ENCODE measurements at places on chromosomes 1 and 21. TPM values are rescaled to one million over a fixed set of nuclear protein-coding genes. Genes with fewer than 3 reads are reported as not detected.
A peak's percentile ranks its signal among the peaks of the same experiment; 100 is the strongest.

- DNase-seq: no peak
These were observed 1.7 kb downstream of the ANGPTL1 start for GRCh38 chr1:178869119-178869697.

DNA sequence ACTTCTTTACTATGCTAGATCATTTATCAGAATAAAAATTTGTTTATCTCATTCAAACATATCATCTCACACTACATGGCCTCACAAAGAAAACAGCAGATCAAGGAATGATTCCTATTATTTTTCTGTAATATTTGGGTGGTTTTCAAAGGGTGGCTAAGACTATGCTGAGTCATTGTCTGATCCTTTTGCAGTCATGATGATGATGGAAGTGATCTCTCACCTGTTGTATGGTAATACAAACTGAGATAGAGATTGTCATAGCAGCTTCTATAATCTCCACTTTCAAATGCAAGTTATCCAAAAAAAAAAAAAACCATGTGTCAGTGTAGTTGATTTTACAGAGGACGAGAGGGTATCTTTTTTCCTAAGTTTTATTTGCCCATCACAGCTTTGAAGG lies 37.2 kb upstream of the GBP5 start:
- DNase-seq: no peak

DNA sequence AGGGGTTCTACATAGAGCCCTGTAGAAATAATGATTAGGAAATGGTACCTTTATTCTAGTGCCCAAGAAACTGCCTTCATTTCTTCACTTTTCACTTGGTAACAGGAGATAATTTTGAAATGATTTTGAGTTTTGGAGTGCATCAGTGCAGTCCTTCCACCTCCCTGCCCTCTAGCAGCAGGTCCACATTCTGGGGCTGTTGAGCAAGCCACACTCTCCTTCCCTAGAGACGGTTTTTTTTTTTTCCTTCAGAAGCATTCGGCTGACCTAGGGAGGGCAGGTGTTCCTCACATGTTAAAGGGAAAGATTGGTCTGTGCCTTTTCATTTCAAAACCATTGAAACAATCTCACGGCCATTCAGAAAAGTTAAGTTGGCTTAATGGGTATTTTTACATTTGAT lies 39.8 kb downstream of the SLC37A1 start:
- no peak for DNase-seq

- DNase-seq: no peak
These were observed 52.8 kb downstream of the DPT start for GRCh38 chr1:168676029-168676812.

DNA sequence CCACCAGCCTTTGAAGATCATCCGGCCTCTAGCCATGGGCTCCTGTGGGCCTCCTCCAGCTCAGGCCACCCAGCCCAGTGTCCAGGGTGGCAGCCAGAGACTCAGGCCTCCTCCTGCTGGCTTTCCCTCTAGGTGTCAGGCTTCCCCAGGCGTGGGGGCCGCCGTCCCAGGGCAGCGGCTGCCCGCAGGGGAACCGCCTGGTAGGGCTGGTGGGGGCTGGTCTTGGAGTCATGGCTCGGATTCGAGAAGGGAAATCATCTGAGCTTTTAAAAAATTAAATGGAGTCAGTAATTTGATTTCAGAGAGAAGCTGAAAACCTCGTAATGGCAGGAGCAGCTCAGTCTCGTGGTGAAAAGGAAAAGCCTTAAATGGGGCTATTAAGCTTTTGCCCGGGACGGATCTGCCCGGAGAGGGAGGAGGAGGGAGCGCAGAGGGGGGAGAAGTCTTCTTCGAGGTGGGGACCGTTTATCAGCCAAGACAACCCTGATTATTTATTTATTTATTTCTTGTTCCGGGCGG lies 66.4 kb upstream of the TARDBP start:
- no peak for DNase-seq

DNA sequence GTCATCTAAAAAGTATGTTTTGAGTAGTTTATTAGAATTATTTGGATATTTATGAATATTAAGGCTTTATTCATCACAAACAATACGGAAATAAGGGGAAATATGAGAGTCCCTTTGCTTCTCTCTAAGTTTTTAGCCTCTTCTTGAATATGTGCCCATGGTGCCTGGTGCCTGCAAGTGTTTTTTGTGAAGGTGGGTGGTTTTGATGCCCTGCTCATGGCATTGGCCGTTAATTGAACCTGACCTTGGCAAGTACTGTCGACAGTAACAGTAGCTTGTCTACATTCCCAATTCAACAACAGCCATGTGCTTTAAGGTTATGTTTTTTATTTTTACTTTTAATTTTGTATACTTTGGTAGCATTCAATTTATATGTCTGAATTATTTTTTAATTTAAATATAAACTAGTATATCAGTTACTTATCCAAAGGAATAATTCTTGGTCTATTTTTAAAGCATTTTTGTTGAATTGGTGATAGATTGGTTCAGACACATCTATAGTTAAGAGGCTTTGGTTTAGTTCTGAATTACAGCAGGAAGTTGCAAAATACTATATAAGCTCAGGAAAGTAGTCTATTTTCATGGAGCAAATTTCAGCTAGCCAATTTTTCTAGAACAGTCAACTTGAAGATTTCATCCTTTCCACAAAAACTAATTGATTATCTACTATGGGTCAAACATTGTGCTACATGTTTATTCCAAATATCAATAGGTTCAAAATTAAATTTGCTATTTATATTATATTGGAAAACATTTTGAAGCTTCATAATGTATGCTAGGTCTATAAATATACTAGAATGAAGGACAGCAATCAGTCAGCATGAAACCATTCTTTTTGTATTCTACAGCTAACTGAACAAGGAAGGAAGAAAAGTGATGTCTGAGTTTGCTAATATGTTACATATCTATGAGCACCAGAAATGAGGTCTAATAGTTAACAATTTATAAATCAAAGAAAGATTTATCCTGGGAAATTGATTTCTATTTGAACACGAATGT lies 184.4 kb downstream of the MRPL39 start:
- DNase-seq: no peak

DNA sequence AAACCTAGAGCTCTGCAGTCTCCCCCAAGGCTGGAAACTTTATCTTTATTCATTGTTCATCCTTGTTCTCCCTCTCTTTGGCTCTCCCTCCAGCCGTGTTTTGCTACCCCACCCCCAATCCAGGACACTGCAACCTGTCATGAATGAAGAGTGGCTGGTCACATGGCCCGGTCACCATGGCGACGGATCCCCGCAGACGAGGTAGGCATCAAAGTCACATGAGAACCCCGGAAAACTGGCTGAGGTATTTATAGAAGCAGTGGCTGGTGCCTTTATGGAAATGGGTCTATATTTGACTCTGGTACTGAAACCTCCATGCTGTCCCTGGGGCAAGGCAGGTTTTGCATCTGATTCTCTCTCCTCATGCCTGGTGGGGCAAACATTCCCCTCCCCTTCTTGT lies 13.4 kb upstream of the SLC6A17 start:
- no peak for DNase-seq

DNA sequence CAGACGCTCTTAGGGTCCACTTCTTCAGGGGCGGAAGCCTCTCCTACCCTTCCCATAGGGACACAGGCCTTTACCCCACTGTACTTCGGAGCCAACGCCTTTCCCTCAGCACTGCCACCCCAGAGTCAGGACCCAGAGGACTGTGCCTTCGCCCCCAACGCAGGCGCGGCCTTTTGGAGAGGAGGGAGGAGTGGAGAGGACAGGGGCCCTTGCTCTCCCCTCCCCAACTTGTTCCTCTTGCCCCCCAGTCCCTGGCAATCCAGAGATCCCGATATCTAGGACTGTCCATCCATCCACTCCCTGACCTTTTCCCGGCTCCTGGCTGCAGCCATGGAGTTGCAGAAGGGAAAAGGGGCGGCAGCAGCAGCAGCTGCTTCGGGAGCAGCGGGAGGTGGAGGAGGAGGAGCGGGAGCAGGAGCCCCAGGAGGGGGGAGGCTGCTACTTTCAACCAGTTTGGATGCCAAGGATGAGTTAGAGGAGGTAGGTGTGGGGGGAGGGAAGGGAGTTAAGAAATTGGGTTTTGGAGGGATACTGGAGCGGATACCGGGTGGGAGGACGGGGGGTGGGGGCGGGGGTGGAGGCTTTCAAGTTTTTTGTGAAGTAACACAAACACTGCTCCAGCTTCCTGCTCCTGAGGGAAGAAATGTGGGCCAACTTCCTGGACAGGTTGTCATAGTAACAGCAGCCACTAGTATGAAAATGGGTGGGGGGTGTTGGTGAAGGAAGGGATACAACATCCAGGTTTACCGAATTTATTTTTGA lies 636 bp downstream of the INTS3 start:
- DNase-seq: no peak

- no peak for DNase-seq
These were observed 711.2 kb downstream of the KCNT2 start for GRCh38 chr1:195897076-195897475.

DNA sequence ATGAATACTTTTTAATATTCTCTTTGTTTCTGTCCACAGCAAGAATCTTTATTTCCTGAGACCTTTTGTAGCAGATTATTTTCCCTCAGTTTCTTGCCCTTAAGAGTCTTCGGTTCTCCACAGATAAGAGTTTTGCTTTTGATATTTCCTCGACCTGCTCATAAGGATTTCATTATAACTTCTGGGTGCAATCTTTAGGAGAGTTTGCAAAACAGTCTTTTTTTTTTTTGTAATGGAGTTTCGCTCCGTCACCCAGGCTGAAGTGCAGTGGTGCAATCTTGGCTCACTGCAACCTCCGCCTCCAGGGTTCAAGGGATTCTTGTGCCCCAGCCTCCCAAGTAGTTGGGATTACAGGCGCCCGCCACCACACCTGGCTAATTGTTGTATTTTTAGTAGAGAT lies 10.1 kb upstream of the UBE4B start:
- no peak for DNase-seq

- peak; percentile 54 for DNase-seq
These were observed 1.5 kb upstream of the S100A14 start for GRCh38 chr1:153617663-153618062.

DNA sequence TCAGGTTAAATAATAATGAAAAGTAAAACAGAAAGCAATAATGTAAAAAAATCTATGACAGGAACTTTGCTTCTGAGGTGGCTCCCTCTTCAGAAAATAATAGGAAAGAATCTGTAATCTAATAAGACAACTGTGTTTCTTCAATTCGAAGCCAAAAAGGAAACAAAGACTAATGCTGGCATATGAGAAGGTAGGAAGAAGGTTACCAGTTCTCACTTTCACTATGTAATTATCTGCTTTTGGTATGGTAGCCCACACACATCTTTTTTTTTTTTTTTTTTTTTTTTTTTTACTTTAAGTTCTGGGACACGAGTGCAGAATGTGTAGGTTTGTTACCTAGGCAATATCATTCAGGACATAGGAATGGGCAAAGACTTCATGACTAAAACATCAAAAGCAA lies 47.1 kb downstream of the COP1 start:
- DNase-seq: no peak

DNA sequence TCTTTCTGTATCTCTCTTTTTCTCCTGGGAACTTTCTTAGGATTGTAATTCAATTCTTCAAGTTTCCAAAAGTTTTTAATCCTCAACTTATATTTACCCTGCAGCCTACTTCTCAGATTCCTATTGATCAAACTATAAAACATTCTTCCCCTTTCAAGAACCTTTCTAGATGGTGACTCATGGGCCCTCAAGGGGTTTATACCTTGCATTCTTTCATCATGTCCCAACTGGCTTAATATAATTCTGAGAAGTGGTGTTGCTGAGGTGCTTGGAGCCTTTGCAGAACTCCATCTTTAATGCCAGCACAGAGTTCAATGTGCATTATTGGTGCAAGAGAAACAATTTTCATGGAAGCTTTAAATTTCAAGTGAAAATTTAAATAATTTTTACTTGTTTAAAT lies 273.4 kb downstream of the VAV3 start:
- no peak for DNase-seq

DNA sequence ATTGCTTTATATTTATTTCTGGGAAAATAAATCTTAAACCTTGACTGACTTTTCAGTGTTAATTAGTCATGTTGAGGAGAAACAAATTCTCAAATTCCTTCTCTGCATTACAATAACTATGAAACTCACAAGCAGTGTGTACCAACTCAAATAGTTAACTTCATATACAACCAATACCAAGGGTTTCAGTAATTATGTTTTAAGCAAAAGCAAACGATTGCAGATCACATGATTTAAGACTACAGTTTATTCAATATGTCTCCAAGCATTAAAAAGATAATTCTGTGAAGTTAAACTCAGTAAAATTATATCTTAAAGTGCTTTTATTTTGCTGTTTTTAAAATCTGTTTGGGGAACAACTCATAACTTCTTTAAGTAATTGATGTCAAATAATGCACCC lies 28.6 kb downstream of the PCSK9 start:
- DNase-seq: no peak

- no peak for DNase-seq
These were observed 202.7 kb downstream of the BACH1 start for GRCh38 chr21:29501451-29501850.

GRCh38 chr1:100414693-100415497 lies 62.6 kb downstream of the CDC14A start:
- DNase-seq: peak; percentile 66

DNA sequence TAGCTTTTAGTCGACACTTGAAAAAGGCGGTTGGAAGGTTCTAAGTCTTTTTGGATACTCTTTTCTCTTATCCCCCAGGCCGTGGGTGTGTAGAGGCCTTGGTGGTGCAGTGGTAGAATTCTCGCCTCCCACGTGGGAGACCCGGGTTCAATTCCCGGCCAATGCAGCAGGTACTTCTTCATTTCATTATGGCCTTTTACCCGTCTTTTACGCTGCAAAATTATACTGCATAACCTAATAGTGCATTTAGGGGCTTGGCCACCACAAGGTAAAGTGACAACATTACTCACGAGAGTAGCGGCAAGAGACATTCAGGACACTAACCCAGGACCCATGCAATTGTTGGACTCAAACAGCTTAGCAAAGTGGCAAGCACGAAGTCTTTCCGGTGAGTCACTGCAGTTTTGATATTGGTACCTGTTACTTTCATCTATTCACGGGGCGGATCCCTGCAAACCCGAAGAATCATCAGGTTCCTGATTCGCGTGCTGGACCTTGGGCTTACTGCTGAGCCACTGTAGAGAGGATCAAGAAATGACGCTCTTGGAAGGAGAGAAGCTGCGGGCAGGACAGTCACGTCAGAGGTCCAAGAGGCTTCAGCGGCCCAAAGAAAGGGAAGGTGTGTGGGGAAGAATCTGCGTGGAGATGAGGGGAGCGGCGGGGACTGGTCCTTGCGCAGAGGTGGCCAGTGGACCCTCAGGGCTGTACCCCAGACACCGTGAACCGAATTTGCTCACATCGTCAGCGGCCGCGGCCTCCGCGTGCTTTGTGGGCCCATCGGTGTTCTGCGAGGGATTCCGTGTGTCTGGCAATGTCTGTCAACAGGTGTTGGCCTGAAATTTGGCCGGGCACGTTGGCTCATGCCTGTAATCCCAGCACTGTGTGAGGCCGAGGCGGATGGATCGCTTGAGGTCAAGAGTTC lies 12.9 kb upstream of the RNU1-4 start:
- DNase-seq: peak; percentile 34

- no peak for DNase-seq
These were observed 355.0 kb upstream of the DUSP10 start for GRCh38 chr1:222096883-222097282.

GRCh38 chr1:8153961-8154360 lies 127.9 kb upstream of the ERRFI1 start:
- no peak for DNase-seq

- no peak for DNase-seq
These were observed 170.6 kb downstream of the PDE4B start for GRCh38 chr1:65963156-65963888.

Gene USP21
- polyA plus RNA-seq: 9.0 TPM

Gene DVL1
- 1.5 TPM for polyA plus RNA-seq

Gene KIAA1614
- not detected for polyA plus RNA-seq

Gene FAM131C
- not detected for polyA plus RNA-seq

Gene DENND2D
- 474 TPM for polyA plus RNA-seq

Gene SLAMF9
- not detected for polyA plus RNA-seq

Gene KLF17
- not detected for polyA plus RNA-seq
